Endodermal cell (in vitro differentiated cells): ENCODE measurements at places on chromosomes 5 and 9.
A peak's percentile ranks its signal among the peaks of the same experiment; 100 is the strongest.

GRCh38 chr5:73825736-73826135 lies 199.7 kb downstream of the ARHGEF28 start:
- H3K27me3 ChIP-seq: no peaks in the 10 kb centered on the region

DNA sequence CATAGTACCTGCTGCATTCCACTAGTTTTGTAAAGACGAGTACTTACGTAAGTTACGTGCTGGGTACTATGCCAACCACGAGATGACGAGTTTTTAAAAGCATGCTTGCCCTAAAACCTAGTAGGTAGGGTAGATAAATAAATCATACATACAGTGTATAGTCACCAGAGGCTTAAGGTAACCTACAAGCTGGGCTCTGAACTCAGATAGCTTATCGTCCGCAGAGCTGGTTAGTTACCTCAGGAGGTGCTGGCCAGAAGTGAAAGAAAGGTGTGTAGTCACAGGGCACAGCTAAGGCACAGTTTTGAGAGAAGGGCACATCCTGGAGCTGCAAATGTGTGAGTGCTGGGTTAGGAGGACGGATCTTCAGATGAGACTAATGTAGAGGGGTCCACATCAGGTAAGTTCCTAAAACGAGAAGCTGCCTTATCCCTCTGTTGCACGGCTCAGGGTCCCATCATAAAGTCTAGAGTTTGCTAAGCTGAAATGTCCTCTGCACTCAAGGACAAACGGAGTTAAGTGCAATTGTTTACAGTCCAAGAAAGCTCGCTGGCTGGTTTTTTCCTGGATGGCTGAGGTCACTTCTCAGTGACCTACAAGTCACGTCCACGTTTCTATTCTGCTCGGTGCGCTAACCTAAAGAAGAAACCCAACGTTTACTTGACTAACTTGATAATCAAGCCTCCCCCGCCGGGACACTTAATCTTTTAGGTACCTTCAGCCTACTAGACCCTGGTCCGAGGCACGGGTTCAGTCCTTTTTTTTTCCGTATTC lies 1.1 kb upstream of the SNX24 start:
- peak overlapping the region; percentile 84 for H3K4me3 ChIP-seq
- no peaks in the 10 kb centered on the region for H3K36me3 ChIP-seq
- H3K27ac ChIP-seq: no peak overlapping the region

- no peak overlapping the region for H3K4me3 ChIP-seq
- DNase-seq: no peak
- no peaks in the 10 kb centered on the region for H3K27me3 ChIP-seq
- no peaks in the 10 kb centered on the region for H3K36me3 ChIP-seq
- H3K4me1 ChIP-seq: peaks cover 13% of the 10 kb centered on the region
- H3K27ac ChIP-seq: no peak overlapping the region
Observed at GRCh38 chr9:70789086-70789485, 332.3 kb downstream of the TRPM3 start.

- peak; percentile 36 for DNase-seq
- H3K36me3 ChIP-seq: no peaks in the 10 kb centered on the region
- no peaks in the 10 kb centered on the region for H3K27me3 ChIP-seq
Observed at GRCh38 chr9:129267141-129267540, 89.1 kb upstream of the IER5L start.

DNA sequence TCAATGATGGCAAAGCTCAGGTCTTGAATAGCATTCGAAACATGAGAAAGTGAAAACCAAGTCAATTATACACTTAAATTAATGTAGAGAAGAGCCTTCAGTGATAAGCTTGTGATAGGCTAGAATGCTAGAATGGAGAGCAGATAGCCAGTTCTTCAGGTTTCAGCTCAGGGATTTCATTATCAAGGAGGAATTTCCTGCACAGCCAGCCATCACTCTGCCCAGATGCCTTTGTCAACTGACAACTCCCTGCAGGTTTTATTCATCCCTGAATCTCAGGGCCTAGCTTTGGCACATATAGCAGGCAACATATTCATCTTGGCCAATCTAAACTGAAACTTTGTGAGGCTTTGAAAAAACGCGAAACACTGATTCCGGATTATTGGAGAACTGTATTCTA lies 199.3 kb upstream of the CDH6 start:
- H3K4me3 ChIP-seq: no peak overlapping the region
- H3K27ac ChIP-seq: peak overlapping the region; percentile 62
- H3K36me3 ChIP-seq: no peaks in the 10 kb centered on the region
- DNase-seq: no peak

GRCh38 chr9:95129476-95130291 lies 187.8 kb downstream of the FANCC start:
- peak overlapping the region; percentile 14 for H3K27ac ChIP-seq
- H3K4me1 ChIP-seq: peaks cover 11% of the 10 kb centered on the region
- DNase-seq: no peak
- H3K4me3 ChIP-seq: no peak overlapping the region

DNA sequence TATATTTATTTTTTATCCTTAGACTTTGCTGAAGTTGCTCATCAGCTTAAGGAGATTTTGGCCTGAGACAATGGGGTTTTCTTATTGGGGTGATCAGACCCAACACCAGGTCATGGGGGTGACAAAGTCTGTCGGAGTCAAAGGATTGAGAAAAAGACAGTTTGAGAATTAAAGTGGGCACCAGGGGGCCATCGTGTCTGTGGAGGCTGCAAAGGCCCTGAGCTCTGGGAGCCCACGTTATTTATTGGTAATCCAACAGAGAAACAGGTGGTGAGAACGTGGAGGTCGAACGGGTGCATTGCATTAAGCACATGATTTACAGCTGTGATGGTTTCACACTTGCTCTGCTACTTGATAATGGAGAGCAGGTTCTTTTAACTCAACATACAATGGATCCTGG lies 102.5 kb upstream of the CDH10 start:
- no peaks in the 10 kb centered on the region for H3K4me1 ChIP-seq
- H3K36me3 ChIP-seq: no peaks in the 10 kb centered on the region
- H3K4me3 ChIP-seq: no peak overlapping the region
- no peaks in the 10 kb centered on the region for H3K27me3 ChIP-seq
- H3K27ac ChIP-seq: no peak overlapping the region

DNA sequence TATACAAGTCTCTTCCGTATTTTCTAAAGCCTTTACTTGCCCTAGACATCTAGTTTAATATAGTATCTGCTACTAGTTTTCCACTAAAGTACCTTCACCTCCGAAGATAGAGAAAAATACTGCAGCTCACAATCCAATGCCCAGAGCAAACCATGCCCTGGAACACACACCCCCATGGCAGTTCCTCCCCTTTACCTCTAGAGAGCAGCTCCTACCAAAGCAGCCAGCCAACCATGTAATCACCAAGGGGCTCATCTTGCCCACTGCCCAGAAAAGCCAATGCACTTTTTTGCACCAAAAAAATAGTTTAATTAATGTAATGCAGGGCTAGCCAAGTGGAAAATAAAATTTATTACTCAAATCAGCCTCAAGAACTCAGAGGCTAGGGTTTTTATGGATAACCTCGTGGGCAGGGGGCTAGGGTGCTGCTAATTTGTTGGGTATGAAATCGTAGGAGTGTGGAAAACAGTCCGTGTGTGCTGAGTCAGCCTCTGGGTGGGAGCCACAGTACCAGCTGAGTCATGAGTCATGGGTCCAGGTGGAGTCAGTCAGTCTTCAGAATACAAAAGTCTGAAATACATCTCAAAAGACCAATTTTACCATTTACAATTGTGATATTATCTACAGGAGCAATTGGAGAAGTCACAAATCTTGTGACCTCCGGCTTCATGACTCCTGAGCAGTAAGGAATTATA lies 120.1 kb upstream of the ACO1 start:
- DNase-seq: peak; percentile 70
- no peak overlapping the region for H3K4me3 ChIP-seq
- H3K4me1 ChIP-seq: no peaks in the 10 kb centered on the region

- H3K4me1 ChIP-seq: no peaks in the 10 kb centered on the region
- no peak overlapping the region for H3K27ac ChIP-seq
- H3K27me3 ChIP-seq: no peaks in the 10 kb centered on the region
- DNase-seq: no peak
Observed at GRCh38 chr9:133841167-133841812, 103.1 kb upstream of the SARDH start.

DNA sequence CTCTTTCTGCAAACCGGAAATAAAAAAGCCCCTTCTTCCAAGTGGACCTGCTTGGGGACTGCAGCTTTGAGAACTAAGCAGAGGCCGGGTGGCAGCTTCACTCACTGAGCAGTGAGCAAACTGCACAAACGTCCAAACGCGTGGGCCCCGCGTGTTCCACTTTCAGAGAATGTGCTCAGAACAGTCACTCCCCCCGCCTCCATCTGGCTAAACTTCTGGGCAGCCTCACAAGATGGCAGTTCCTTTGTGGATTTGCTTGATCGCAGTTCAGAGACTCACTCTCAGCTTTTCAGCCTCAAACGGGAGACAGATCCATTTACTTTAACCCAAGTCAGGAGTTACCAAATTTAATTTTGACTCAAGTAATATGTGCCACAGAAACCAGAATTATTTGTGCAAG lies 216.6 kb downstream of the TLE1 start:
- H3K36me3 ChIP-seq: no peaks in the 10 kb centered on the region
- no peak overlapping the region for H3K4me3 ChIP-seq
- no peaks in the 10 kb centered on the region for H3K27me3 ChIP-seq
- no peak overlapping the region for H3K27ac ChIP-seq
- DNase-seq: peak; percentile 39
- peaks cover 8% of the 10 kb centered on the region for H3K4me1 ChIP-seq

- no peak overlapping the region for H3K27ac ChIP-seq
- no peaks in the 10 kb centered on the region for H3K27me3 ChIP-seq
- H3K36me3 ChIP-seq: peaks cover 97% of the 10 kb centered on the region
- no peak overlapping the region for H3K4me3 ChIP-seq
- DNase-seq: no peak
- no peaks in the 10 kb centered on the region for H3K4me1 ChIP-seq
Observed at GRCh38 chr5:151793358-151793757, 21.6 kb downstream of the G3BP1 start.
